ENCODE measurements at places on chromosomes 16 and 17.

- no peak for DNase-seq
Observed at GRCh38 chr16:54585094-54585997, 298.8 kb upstream of the IRX3 start.

- DNase-seq: no peak
Observed at GRCh38 chr16:89097392-89097772, 3.7 kb downstream of the ACSF3 start.

- DNase-seq: peak; percentile 64
Observed at GRCh38 chr16:17312094-17312710, 158.6 kb downstream of the XYLT1 start.

- DNase-seq: peak; percentile 51
Observed at GRCh38 chr16:87628940-87629339, 26.6 kb downstream of the JPH3 start.

- no peak for DNase-seq
Observed at GRCh38 chr17:38861399-38861843, 7.9 kb upstream of the RPL23 start.

DNA sequence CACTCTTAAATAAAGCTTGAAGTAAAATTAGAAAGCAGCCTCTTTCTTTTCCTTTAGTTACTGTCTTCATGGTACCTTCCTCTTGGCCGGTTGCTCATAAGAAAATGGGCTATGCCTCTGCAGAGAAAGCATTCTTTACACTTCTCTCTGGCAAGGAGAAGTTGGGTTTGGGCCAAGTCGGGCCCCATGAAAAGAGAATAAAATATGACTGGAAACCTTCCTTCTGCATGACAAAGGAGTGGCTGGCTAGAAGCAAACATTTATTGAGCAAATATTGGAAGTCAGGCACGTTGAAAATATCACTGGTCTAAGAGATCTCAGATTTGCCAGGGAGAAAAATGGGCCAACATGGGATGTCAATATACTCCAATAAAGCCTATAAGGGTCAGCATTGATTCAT, 126.1 kb downstream of the CA10 start:
- DNase-seq: no peak

GRCh38 chr17:72104164-72104862, 16.5 kb upstream of the SOX9 start:
- DNase-seq: no peak

GRCh38 chr16:88539652-88540345, 30.4 kb upstream of the ZC3H18 start:
- no peak for DNase-seq
